ENCODE measurements at places on chromosomes 4 and X. TPM values are rescaled to one million over a fixed set of nuclear protein-coding genes. Genes with fewer than 3 reads are reported as not detected.

Gene PLP1
- polyA plus RNA-seq: not detected

- no peaks in the 10 kb centered on the region for H3K36me3 ChIP-seq
- H3K27me3 ChIP-seq: no peaks in the 10 kb centered on the region
- no peaks in the 10 kb centered on the region for H3K4me1 ChIP-seq
- H3K4me3 ChIP-seq: no peak overlapping the region
- no peak overlapping the region for H3K27ac ChIP-seq
Measured at GRCh38 chrX:26925088-26925487, 538.1 kb downstream of the PPP4R3C start.

DNA sequence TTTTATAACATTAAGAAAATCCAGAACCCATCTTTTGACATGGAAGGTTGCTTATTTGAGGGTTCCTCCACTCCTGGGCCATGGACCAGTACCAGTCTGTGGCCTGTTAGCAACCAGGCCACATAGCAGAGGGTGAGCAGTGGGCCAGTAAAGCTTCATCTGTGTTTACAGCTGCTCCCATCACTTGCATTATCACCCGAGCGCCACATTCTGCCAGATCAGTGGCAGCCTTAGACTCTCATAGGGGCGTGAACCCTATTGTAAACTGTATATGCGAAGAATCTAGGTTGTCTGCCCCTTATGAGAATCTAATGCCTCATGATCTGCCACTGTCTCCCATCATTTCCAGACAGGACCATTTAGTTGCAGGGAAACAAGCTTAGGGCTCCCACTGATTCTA is 58.6 kb downstream of the NDST4 start:
- no peaks in the 10 kb centered on the region for H3K4me1 ChIP-seq
- no peaks in the 10 kb centered on the region for H3K27me3 ChIP-seq
- no peaks in the 10 kb centered on the region for H3K36me3 ChIP-seq
- no peak for DNase-seq
- no peak overlapping the region for H3K4me3 ChIP-seq

DNA sequence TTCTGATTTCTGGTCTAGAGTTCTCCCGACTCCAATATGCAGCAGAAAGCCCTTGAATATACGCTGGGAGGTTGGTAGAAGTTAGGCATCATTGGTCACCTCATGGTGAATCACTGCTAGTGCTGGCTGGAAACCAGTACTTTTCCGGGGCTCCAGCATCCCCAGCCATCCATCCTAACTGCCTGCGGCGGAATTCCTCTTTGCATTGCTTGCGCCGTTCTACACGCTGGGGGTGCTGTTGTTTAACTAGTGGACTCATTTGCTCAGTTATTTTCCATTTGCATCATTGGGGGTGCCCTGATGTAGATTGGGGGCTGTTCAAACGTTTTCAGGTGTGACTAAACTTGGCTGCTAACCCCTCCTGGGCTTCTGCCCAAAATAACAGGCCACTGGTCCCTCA is 23.3 kb upstream of the GPR50 start:
- no peaks in the 10 kb centered on the region for H3K4me1 ChIP-seq
- no peak overlapping the region for H3K27ac ChIP-seq
- DNase-seq: no peak
- no peak overlapping the region for H3K4me3 ChIP-seq

DNA sequence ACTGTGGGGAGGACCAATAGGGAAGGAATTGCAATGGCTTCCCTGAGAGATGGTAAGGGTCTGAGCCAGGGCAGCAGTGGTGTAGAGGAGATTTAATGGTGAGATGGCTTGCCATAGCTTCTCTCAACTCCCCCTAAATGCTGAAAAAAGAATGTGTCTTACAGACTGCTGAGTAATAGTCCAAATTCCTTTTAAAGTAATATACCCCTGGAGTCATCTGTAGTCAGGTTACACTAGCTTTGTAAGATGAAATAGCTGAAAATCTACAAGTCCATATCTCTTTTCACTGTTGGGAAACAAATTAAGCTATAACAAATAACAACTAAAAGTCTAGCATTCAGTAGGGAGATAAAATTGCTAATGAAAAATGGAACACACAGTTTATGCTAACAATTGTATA is 33.5 kb downstream of the MAPK10 start:
- H3K27ac ChIP-seq: no peak overlapping the region
- no peak overlapping the region for H3K4me3 ChIP-seq
- no peak for DNase-seq
- H3K4me1 ChIP-seq: no peaks in the 10 kb centered on the region
- no peaks in the 10 kb centered on the region for H3K27me3 ChIP-seq

GRCh38 chrX:74521961-74522751 is 92.3 kb downstream of the RLIM start:
- H3K27ac ChIP-seq: no peak overlapping the region
- no peak for DNase-seq
- H3K4me3 ChIP-seq: no peak overlapping the region
- H3K27me3 ChIP-seq: no peaks in the 10 kb centered on the region

- no peaks in the 10 kb centered on the region for H3K27me3 ChIP-seq
- no peak overlapping the region for H3K4me3 ChIP-seq
- H3K27ac ChIP-seq: no peak overlapping the region
- H3K36me3 ChIP-seq: no peaks in the 10 kb centered on the region
Measured at GRCh38 chr4:20265726-20266125, 14.0 kb downstream of the SLIT2 start.

DNA sequence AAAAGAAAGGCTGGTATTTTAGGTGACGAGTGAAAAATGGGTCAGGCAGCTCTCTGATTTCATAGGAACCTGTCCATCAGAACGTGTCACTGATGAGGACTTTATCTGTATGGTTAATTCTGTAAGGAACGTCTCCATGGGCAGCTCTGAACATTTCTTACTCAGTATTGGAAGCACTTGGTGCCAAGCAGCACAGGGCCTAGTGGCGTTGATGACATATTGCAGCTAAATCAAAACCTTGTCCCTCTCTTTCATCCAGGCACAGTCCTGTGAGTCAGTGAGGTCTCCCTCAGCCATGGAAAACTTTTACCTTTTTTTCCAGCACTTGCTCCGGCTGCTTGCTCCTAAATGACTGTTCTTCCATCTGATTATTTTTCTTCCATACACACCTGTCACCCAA is 301.9 kb downstream of the DHX15 start:
- H3K27ac ChIP-seq: no peak overlapping the region
- H3K27me3 ChIP-seq: no peaks in the 10 kb centered on the region
- H3K4me3 ChIP-seq: no peak overlapping the region
- no peaks in the 10 kb centered on the region for H3K4me1 ChIP-seq
- H3K36me3 ChIP-seq: no peaks in the 10 kb centered on the region
- DNase-seq: no peak

Gene HSFX4
- not detected for polyA plus RNA-seq

GRCh38 chr4:112060212-112060611 is 85.0 kb upstream of the FAM241A start:
- H3K4me3 ChIP-seq: no peak overlapping the region
- no peak overlapping the region for H3K27ac ChIP-seq
- H3K4me1 ChIP-seq: no peaks in the 10 kb centered on the region
- DNase-seq: no peak
- H3K36me3 ChIP-seq: no peaks in the 10 kb centered on the region
- H3K27me3 ChIP-seq: no peaks in the 10 kb centered on the region

- DNase-seq: no peak
- H3K27ac ChIP-seq: no peak overlapping the region
- no peaks in the 10 kb centered on the region for H3K4me1 ChIP-seq
- no peaks in the 10 kb centered on the region for H3K27me3 ChIP-seq
Measured at GRCh38 chrX:30141966-30142365, 73.4 kb upstream of the MAGEB2 start.

Gene TMSB15C
- 1.4 TPM for polyA plus RNA-seq

Gene NOP14
- 9.8 TPM for polyA plus RNA-seq

DNA sequence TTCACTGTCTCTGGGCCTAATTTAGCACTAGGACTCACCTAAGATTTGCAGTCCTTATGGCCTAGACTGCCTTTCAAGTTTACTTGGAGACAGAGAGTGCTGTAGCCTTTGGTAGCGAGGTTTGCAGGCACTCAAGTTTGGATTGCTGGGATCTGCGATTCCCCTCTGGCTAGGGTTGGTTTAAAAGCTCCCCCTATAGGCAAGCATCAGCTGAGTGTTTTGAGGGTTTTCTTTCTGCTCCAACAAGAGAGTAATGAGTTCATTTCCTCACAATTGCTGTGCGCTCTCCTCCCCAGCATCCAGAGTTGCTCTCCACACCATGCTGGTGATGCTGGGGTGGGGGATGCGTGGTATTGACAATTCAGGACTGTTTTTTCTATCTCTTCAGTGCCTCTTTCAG is 206.9 kb downstream of the GLUD2 start:
- no peak overlapping the region for H3K27ac ChIP-seq
- H3K4me3 ChIP-seq: no peak overlapping the region
- H3K27me3 ChIP-seq: no peaks in the 10 kb centered on the region
- H3K36me3 ChIP-seq: no peaks in the 10 kb centered on the region
- DNase-seq: no peak

GRCh38 chrX:3076416-3076991 is 35.2 kb downstream of the ARSF start:
- H3K4me3 ChIP-seq: no peak overlapping the region
- DNase-seq: no peak

- H3K27ac ChIP-seq: no peak overlapping the region
- peaks cover 9% of the 10 kb centered on the region for H3K36me3 ChIP-seq
- peak; percentile 58 for DNase-seq
Measured at GRCh38 chrX:136028383-136028984, 43.2 kb downstream of the SLC9A6 start.

DNA sequence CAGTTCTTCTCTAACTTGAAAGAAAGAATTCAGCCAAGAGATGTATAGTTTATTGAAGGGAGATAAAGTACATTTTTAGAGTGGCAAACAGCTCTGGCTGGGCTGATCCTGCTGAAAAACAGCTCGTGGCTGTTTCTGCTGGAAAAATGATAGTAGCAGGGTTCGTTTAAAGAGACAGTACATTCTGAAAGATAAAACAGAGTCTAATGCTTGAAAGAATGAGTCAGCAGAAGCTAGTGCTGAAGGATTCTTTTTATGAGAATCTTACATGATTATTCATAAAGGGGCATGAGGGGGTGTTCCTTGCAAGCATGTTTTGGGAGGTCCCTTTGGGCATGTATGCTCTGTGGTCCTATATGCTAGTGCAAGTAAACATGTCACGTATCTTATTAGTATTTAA is 790.0 kb downstream of the PCDH18 start:
- no peak for DNase-seq
- H3K4me3 ChIP-seq: no peak overlapping the region
- H3K27me3 ChIP-seq: no peaks in the 10 kb centered on the region
- H3K4me1 ChIP-seq: no peaks in the 10 kb centered on the region
